ENCODE measurements at places on chromosomes 5 and 9.

- no peak for DNase-seq
These were observed 2.6 kb upstream of the FOXB2 start for GRCh38 chr9:77016526-77017504.

- DNase-seq = no peak
These were observed 43.6 kb upstream of the CLINT1 start for GRCh38 chr5:157902449-157903116.

DNA sequence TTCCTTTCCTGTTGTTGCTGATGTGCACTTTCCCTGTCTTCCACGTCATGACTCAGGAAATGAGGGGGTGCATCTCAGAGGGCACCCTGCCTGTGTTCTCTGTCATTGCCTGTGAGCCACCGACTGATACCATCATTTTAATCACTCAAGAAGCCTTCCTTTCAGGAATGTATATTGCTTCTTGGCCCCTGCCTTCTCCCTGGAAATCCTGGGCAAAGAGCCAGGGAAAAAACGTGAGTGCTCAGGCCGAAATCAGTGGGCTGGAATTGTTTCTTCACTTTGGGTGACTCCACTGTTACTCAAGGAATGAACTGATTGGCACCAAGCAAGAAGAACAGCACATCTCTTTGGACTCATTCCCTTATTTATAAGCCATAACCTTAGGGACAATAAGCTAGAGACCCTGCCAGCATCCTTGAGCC, 126.1 kb downstream of the SNX18 start:
- DNase-seq = no peak

DNA sequence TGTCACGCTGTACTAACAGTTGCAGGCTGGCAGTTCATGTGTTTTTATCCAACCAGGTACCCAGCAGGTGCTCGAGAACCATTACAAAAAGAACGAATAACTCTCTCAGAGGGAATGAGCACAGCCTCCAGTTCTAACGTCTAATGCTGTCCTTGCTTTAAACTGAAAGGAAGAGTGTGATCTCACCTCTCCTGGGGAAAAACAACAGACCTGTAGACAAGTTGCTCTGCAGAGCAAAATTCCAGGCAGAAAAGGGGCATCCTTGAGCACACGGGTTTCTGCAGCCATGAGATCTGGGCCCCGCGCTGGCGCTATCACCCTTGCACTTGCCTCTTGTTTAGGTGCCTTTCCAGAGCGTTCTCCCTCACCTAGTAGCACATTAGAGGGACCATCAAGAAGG, 92.5 kb upstream of the DNAH5 start:
- no peak for DNase-seq

DNA sequence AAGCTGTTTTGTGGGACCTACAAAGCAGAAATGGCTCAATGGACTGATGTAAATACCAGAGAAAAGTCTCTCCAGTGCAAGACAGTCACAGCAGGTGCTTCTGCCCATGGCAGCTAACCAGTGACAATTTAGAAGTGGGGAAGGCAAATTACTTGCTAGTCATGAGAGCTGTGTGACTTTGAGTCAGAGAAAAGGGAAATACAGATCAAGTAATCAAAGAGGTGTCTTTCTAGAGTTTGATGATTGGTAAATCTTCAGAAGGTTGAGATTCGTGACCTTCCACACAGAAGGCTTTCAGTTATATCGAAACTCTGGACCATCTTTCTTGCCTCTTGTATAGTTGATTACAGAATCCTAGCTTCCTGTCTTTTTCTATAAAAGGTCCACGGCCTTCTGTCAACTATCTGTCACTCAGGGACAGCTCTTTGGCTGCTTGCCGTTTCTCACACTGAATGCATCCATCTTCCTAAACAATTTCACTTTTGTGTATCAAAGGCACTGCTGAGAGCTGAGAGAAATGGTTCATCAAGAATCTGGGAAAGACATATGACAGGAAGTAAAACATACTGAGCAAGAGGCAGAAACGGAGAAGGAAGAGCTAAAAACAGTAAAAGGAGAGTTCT, 993.9 kb upstream of the ACO1 start:
- DNase-seq = no peak

DNA sequence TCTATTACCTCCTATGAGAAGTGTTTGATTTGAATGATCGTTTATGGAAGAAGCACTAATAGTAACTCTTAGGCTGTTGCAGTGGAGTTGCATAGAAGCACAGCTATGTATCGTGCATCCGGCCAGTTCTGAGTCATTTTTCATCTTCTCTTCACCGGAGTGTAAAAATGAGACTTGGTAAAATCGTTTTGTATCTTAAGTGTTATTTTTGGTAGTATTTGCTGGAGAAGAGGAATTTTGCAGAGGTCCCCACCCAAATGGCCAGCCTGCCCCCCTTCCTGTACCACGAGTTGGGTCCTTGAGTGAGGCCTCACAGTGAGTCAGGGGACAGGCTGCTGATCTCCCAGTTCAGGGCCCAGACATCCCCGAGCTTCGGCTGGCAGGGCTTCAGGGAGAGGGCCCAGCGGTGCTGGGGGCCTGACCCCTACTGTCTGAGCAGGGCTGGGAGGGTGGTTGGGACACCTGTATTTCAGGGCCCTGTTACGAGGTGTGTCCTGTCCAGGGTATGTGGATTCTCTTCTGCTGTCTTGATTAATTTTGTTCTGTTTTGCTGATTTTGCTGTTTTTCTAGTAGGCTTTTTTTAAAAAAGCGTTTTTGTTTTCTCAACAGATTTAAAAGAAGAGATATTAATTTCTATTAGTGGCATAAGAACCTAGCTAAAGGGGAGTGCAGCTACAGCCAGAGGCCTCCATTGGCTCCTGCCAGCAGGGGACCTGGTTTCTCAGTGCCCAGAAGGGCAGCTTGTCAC, 210.8 kb downstream of the TRIO start:
- no peak for DNase-seq

DNA sequence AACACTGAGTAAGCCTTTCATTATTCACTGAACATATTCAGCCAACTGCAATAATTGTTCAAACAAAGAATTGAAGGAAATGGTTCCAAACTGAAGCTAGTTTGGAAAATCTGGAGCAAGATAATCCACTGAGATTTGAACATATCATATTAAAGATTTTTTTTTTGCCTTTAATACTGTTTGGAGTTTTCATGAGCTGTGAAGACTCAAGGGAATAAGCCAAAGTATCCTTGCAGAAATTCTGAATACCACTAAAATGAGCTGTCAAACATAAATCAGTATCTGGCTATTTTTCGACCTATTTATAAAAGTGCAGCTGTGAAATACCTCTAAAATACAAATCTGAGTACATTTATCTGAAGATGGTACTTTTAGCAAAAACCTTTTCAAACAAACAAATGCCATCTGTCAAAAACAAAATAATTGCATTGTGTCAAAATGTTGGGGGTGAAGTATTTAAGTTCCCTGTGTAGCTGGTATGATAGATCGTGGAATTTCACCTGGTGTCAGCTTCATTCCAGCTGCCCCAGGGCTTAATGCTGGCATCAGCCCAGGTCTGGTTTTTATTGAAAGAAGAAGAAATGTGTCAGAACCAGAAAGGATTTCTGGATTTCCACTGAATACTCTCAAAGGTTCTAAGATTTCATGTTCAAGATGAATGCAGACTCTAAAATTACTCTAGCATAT, 149.0 kb upstream of the GRAMD2B start:
- no peak for DNase-seq

- no peak for DNase-seq
These were observed 46.1 kb downstream of the ERAP1 start for GRCh38 chr5:96761618-96762017.

GRCh38 chr9:120436983-120437475, 142.9 kb downstream of the CDK5RAP2 start:
- DNase-seq = no peak

DNA sequence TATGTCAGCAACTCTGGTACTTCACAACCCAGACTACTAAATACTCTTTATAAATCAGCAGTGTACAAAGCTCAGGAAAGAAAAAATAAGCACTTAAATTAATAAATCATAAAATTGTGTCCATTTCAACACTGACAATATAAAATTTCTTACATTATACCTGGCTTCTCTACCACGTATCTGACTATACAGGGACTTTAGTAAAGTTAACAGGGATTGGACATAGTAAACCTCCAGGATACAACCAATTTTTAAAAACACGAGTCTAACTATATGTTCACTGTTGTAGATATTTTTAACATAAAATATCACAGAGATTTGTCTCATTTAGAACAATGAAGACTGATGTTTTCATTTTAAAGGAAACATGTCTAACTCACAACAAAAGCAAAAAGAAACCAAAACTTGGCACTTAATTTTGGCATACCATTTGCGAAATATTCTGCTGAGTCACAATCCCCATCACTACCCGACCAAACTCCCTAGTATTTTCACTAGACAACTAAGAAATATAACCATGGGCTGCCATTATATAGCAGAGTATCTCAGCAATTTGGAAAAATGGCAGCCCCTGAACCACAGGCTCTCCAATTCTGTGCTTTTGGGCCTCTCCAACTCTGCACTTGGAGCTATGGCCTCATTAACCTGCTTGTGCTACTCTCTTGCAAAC, 14.4 kb downstream of the FAM169A start:
- DNase-seq = no peak

GRCh38 chr9:81815781-81816180, 112.4 kb upstream of the SPATA31D4 start:
- DNase-seq = no peak

DNA sequence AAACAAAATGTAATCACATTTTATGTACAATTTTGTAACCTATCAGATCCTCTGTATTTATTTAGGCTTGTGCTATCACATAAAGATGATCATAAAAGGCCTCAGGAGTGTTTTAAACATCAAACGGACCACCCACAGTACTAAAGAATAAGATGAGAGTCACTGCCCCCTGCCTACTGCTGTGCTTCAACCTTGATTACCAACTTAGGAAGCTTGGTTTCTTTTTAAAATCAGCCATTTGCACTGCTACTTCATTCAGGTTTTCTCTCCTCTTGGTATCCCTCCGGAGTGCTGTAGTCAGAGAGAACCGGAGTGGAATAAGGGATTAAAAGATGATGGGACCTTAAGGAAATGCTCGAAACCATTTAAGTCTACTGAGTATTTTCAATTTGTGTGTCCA, 6.9 kb downstream of the C7 start:
- no peak for DNase-seq

DNA sequence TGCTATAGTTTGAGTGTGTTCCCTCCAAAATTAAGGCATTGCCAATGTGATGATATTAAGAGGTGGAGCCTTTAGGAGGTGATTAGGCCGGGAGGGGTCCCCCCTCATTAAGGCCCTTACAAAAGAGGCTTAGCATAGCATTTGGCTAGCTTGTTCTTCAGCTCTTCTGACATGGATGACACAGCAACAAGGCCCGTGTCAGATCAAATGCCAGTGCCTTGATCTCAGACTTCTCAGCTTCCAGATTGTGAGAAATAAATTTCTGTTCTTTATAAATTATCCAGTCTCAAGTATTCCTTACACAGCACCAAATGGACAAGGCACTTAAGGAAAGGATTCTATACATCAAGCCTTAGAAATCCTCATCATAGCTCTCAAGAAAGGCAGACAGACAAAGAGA, 31.8 kb downstream of the SLC38A9 start:
- DNase-seq = no peak

DNA sequence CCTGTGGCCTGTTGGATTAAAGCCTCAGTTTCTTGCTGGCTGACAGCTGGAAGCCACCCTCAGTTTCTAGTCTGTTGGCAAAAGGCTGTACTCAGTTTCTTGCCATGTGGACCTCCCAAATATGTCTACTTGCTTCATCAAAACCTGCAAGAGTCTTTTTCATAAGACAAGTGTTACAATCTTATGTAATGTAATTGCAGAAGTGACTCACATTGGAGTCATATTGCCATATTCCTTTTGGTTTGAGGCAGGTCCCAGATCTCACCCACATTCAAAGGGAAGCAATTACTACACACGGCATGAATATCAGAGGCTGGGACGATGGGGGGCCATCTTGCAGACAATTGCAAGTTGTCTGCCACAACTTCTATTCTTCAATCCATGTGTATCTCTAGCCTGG, 286.7 kb upstream of the IL12B start:
- DNase-seq = no peak
